ENCODE measurements at places on chromosomes 1 and 21.

DNA sequence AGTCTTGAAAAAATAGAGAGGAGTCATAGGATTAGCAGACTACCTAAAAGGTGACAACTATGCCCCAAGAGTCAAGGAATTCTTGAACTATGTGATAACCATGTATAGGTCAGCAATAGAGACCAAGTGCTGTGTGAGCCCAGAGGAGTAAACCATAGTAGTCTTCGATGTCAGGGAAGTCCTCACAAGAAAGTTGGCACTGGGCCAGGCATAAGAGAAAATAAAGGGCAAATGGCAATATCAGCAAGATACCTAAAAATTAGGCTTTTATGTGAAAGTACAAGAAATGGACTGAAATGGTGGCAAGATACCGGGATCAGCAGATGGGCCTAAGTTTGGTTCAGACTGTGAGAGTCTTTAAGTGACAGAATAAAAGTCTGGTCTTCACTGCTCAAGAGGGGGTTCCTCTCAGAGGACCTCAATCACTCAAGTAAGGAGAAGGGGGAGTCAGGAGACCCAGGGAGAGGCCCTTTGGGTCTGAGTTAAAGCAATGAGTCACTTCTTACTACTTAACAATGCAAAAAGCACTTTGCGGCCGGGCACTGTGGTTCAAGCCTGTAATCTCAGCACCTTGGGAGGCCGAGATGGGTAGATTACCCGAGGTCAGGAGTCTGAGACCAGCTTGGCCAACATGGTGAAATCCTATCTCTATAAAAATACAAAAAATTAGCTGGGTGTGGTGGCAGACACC is 95.0 kb downstream of the TEX35 start:
- no peak for DNase-seq

- DNase-seq: no peak
These were observed 283.9 kb upstream of the ST6GALNAC5 start for GRCh38 chr1:76583235-76583868.

GRCh38 chr1:94416901-94417727 is 1.1 kb upstream of the ABCD3 start:
- DNase-seq: peak; percentile 46

GRCh38 chr1:225850370-225850769 is 31.8 kb downstream of the TMEM63A start:
- no peak for DNase-seq

DNA sequence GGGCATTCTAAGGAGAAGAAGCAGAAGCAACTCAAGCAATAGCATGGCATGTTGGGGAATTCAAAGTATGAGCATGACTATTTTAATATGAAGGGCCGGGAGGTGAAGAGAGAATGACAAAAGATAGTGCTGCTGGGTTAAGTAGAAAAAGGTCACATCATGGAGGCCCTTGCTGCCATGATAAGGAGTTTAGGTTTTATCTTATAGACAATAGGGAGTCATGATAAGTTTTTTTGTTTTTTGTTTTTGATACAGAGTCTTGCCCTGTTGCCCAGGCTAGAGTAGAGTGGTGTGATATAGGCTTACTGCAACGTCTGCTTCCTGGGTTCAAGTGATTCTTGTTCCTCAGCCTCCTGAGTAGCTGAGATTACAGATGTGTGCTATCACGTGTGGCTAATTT is 3.1 kb downstream of the BNIPL start:
- DNase-seq: no peak

DNA sequence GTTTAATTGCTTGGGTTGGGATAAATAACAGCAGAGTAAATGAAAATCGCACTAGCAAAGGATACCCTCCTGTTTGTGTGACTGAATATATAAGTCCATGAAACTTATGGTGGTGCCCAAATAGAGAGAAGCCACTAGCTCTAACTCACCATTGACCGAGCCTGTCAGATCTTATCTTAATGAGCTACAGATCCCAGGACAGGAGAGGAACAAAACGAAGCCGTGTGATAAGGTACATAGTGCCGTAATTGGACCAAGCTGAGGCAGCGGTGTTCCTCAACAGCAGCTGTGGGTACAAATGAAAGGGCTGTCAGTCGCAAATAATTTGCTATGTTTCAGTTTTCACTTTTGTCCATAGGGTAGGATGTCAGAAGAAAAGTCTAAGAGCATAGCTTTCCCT is 276.1 kb downstream of the PTBP2 start:
- DNase-seq: no peak

GRCh38 chr21:35764586-35764985 is 295.7 kb downstream of the SETD4 start:
- no peak for DNase-seq

DNA sequence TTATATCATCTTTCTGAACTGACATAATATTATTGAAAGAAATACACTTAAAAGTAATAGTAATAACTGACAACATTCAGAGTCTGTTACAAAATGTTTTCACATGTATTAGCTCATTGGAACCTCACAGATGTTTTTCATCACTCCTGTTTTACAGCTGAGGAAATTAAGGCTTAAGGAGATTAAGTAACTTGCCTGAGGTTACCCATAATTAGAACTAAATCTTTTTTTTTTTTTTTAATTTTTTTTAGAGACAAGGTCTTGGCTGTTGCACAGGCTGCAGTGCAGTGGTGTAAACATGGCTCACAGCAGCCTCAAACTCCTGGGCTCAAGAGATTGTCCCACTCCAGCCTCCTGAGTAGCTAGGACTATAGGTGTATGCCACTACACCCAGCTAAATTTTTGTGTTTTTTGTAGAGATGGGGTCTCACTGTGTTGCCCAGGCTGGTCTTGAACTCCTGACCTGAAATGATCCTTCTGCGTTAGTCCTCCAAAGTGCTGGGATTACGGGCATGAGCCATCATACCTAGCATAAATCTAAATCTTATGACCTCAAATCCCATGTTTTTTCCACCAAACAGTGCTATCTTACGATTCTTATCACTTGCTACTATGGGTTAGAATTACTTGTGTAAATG is 64.7 kb upstream of the MACF1 start:
- DNase-seq: peak; percentile 66

- DNase-seq: no peak
These were observed 19.2 kb downstream of the FAM89A start for GRCh38 chr1:231020816-231021215.

- DNase-seq: peak; percentile 89
These were observed 111.4 kb upstream of the ARTN start for GRCh38 chr1:43822040-43822690.

GRCh38 chr1:11229203-11229602 is 33.1 kb downstream of the MTOR start:
- DNase-seq: no peak

DNA sequence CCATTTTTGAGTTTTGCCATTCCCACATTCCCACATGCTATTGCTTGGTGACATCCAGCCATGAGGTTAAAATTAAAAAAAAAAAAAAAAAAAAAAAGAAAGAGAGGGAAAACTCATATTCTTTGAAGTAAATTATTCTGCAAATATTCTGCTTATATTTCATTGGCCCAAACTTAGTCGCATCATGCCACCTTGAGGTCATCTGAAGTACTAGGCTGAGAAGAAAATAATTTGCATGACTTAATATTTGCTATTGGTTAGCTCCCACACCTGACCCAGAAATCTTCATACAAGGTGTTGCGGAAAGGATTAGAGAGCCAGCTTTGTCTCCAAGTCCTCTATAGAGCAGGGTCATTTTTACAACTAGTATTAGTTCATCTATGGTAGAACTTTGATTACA is 2206.0 kb downstream of the MRPL39 start:
- DNase-seq: no peak

- DNase-seq: no peak
These were observed 42.4 kb downstream of the RNF2 start for GRCh38 chr1:185087746-185088145.

DNA sequence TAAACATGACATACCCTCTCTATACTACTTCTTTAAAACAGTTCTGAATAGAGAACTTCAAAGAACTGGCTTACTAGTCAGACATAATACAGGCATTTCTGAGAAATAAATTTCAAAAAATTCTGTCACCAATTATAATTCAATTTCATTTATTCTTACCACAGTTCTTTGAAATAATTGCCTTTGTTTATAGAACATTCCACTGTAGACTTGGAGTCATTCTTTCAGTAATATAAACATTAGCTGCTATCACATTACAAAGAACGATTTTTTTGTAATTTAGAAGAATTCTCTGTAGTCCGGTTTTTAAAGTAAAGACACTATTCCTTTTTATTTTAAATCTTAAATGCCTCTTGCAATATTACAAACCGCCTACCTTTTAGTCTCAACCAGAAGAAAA is 146.4 kb upstream of the COL11A1 start:
- no peak for DNase-seq

- DNase-seq: no peak
These were observed 4.9 kb downstream of the MACO1 start for GRCh38 chr1:25435397-25436108.

DNA sequence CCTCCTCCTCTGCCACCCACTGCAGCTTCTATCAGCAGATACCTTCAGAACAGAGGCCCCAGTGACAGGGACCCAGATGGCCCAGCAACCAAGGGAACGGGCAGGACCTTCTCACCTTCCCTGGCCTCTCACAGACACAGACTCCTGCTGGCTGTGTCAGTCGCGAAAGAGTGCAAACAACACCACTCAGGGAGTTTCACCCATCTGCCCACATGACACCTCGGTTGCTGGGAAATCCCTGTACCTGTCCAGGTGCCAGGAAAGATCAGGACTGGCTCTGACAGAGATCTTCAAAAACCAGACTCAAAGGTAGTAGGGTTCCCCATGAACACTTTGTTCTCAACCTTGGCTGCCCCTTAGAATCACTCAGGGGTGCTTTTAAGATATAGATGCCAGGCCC is 83.5 kb upstream of the HIVEP3 start:
- no peak for DNase-seq

DNA sequence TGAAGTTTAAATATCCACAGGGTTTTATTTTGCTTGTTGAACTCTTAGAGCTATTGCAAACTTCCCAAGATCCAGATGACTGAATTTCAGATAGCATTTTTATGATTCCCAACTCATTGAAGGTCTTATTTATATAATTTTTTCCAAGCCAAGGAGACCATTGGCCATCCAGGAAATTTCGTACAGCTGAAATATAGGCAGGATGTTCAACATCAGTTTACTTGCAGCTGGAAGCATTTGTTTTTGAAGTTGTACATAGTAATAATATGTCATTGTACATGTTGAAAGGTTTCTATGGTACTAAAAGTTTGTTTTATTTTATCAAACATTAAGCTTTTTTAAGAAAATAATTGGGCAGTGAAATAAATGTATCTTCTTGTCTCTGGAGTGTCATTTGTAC is 32.8 kb upstream of the DDR2 start:
- no peak for DNase-seq

DNA sequence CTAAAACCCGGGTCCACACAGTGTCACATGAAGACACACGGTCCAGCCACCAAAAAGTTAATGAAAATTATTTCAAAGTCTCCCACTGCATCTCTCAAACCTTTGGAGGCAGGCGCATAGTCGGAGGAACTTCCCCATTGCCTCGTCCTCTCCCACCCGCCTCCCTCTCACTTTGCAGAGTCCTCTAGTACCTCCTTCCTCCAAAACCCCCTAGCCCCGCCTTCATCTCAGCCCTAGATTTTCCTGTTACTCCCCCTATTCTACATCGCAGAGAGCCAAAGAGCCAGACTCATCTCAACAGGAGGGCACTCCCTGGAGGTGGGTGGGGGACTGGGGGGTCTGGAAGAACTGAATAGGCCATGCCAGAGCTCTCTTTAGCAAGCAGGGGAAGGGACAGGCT is 79.3 kb downstream of the DISP3 start:
- DNase-seq: no peak

- no peak for DNase-seq
These were observed 53.6 kb downstream of the LRRC8C start for GRCh38 chr1:89686520-89686919.

DNA sequence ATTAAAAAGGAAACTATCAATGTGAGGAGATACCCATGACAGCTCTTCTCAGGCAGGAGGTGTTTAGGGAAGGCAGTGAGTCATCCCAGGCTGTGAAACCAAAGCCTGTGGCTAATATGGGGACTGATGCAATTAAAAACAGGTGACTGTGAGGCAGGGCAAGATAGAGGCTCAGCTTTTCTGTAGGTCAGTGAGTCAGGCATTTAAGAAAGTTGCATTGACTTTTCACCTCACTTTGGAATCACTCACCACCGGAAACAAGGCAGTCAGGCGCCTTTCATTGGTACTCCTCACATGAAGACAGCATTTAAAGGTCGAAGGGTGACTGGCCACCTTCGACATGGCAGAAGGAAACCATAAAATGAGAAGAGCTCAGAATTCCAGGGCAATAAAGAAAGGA is 54.5 kb downstream of the PAPPA2 start:
- DNase-seq: peak; percentile 9

- DNase-seq: no peak
These were observed 43.9 kb upstream of the CAMK1G start for GRCh38 chr1:209539576-209539975.
